ENCODE measurements at places on chromosomes 12 and 14.

DNA sequence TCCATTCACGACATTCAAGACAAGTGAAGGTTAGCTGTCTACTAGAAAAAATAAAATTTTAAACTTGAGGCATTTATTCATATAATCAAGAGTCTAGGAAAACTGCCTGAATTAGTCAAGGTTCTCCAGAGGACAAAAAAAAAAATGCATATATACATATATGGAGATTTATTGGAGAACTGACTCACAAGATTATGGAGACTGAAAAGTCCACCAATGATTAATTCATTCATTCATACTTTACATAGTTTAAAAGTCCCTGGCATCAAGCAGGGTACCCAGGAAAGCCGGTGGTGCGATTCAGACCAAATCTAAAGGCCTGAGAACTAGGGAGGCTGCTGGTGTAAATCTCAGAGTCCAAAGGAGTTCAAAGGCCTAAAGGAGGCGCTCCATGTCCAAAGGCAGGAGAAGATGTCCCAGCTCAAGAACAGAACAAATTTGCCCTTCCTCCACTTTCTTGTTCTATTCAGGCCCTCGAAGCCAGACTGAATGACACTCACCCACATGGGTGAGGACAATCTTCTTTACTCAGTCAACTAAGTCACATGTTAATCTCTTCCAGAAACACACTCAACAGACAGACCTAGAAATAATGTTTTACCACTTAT is 64.3 kb downstream of the ANKS1B start:
- DNase-seq = no peak

DNA sequence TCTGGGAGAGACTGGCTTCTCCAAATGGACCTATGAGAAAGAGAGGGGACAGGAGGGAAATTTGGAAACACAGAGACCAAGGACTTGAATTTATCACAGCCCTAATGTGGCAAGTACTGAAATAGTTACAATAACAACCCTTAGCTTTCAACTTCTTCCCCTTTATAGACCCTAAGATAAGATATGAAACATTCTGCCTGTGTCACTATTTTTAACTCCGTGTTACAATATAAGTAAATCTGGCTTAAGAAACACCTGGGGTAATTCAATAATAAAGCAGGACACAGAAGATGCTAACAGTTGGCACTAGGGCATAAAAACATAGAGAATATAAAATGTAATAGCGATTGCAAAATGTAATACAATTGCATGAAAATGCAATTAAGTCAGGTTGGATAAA is 216.4 kb downstream of the NOVA1 start:
- DNase-seq = no peak

GRCh38 chr14:60648249-60648933 is 886 bp downstream of the SIX1 start:
- DNase-seq = no peak

GRCh38 chr12:115191342-115191741 is 507.4 kb upstream of the TBX3 start:
- DNase-seq = no peak

GRCh38 chr12:43728117-43728516 is 30.5 kb downstream of the PUS7L start:
- DNase-seq = no peak

DNA sequence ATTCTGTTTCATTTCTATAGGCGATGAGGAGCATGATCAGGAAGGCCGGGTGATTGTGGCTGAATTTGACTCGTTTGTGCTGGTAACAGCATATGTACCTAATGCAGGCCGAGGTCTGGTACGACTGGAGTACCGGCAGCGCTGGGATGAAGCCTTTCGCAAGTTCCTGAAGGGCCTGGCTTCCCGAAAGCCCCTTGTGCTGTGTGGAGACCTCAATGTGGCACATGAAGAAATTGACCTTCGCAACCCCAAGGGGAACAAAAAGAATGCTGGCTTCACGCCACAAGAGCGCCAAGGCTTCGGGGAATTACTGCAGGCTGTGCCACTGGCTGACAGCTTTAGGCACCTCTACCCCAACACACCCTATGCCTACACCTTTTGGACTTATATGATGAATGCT is 1.9 kb downstream of the APEX1 start:
- DNase-seq = no peak

DNA sequence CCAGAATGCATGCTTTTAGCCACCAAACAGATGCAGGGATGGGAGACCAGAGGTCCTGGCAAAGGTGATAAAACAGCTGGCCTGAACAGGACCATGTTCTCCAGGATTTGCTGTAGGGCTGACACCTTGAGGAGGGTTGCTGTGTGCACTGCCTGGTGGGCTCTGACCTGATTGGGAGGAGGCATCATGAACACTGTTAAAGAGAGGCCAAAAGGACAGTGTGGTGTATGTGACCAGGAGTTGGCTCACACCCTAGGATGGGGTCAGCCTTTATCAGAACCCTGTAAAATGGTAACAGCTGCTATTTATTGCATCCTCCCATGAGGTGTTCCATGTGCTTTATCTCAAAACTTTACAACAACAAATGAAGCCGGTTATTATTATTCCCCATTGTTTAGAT is 8.8 kb downstream of the SYNDIG1L start:
- DNase-seq = no peak

DNA sequence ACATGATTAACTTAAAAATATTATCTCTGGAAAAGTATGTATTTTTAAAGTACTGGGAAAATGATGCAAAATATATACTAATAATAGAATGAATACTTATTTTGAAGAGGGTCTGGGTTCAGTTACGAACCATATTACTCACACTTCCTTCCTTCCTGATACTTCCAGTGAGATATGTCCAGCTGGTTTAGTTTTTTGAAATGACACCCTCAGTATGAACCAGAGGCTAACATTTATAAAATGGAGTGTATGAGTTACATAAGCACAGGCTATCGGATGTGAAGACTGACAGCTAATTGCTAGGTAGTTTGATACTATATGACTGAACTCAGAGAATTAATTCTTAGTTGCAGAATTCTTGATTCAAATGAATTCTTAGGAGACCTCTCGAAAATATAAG is 122.9 kb downstream of the OTOGL start:
- no peak for DNase-seq

GRCh38 chr14:102066041-102066451 is 20.8 kb downstream of the HSP90AA1 start:
- no peak for DNase-seq

GRCh38 chr14:101980700-101981099 is 16.3 kb downstream of the DYNC1H1 start:
- DNase-seq = no peak

DNA sequence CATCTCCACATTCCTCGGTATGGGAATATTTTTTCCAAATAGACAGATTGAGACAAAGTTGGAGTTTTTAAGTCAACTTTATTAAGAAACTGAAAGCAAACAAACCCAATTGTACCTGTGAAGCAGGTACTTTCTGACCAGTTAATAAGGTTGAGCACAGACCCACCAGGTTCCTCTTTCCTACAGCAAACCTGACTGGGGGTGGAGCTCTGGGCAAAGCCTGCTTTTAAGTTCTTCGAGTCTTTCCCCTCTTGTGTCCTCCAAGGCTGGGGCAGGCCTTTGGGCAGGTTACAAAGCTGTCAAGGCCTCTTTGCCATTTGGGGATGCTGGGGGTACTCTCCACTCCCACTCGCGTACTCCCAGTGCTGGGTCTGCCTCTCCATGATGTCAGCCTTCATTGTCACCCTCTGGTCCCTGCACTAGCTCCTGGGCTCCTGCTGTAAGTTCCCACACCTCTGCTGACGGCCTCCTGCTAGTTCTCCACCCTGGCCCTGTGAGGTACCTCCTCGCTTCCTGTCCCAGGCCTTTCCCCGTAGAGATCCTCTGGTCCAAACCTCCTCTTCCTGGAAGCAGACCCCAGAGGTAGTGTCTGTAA is 3.2 kb downstream of the KCNH3 start:
- no peak for DNase-seq

DNA sequence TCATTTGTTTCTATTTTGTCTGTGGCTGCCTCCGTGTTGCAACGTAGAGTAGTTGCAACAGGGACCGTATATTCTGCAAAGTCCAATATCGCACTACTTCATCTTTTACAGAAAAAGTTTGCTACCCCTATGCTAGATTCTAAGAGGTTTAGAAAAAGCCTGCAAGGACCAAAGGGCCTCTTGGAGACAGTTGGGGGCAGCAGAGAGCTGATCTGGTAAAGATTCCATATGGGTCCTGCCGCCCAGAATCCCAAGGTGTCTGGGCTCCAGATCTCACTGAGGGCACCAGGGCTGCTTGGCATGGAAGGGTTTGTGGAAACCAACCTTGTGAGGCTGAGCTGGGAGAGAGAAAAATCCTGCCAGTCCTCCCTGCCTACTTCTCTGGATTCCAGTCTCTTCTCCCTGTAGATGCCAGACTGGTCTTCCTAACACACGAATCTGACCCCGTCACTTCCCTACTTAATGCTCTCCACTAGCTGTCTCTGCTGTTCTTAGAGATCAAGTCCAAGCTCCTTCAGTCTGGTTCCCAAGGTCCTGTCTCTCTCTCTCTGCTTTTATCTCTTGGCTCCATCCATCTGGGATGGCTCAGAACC is 74.6 kb downstream of the GLRX5 start:
- DNase-seq = no peak

GRCh38 chr14:23052182-23052623 is 5.1 kb downstream of the CDH24 start:
- DNase-seq = no peak

GRCh38 chr12:25276199-25276937 is 25.6 kb upstream of the KRAS start:
- DNase-seq = no peak

DNA sequence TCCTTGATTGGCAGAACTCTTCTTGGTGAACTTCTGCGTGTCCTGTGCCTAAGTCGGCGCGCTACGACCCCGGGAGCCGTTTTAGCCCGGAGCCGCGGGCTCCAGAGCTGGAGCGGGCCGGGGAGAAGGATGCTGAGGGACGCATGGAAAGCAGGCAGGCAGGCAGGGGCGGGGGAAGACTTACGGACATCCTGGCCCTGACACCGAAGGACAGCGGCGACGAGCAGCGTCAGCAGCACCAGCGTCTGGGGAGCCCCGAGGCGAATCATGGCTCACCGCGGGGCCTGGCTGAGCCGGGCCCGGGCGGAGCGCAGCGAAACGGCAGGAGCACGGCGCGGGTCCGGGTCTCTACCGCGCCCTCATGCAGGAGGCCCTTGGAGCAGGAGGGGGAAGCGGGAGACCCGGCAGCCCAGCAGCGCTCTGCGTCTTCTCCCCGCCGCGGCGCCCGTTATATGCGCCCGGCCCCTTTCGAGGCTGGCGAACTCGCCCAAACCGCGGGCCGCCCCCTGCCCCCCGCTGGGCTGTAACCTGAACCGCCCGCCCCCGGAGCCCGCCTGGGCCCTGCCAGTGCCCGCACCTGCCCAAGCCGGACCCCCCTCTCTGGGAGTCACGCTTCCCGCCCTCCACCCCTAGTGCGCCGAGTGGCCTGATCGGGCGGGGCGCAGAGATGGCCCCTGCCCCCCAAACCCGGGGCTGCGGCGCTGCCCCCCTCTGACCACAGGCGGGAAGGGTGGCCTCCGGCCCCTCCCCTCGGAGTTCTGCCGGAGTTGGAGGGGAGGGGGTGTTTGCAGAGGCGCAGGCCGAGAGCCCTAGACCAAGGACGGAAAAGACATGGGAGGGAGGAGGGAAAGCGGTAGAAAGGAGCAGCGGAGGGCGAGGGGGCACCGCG is at the start of gene COL2A1:
Gene COL2A1 (minus strand): TSS at position 424 of the 889 bp plus-strand sequence. CDS start 155 bp downstream, at position 269.
- DNase-seq = peak; percentile 79

- peak; percentile 55 for DNase-seq
These were observed 87.8 kb upstream of the DYNC1H1 start for GRCh38 chr14:101876555-101876938.

- no peak for DNase-seq
These were observed 11.9 kb downstream of the DCTN2 start for GRCh38 chr12:57534991-57535543.

- no peak for DNase-seq
These were observed 10.5 kb downstream of the CINP start for GRCh38 chr14:102352213-102352612.

DNA sequence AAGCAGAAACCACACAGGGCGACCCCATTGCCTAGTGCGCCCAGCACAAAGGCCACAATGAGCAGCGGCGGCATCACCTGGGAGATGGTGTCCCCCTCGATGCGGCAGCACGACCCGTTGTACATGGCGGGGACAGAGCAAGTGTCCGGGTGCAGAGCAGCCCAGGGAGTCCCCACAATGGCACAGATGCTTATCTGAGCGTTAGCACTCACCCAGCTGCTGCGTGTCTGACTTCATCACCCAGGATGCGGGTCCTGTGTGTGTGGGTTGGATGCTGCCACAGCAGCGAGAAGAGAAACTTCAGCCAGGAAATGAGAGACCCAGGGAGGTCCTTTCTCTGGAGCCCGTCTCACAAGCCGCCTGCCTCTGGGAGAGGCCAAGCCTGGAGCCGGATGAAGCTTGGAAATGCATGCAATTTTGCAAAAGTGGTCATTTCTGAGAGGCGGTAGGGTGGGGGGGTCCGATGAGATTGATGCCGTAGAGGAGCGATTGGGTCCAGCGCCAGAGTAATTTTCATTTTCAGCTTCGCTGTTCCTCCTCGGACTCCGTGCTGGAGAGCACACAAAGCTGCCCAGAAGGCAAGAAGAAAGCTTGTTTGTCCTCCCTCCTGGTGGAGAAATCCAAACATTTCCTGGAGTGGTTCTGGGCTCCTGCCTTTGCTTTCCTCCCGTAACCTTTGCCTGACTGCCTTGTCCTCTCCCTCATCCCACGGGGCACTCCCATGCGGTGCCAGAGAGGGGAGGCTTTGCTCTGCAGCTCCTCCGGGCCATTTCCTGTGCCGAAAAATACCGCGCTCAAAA is at the start of gene HCAR1:
Gene HCAR1 (minus strand): TSS at position 630 of the 800 bp plus-strand sequence. CDS start 505 bp downstream, at position 125.
- no peak for DNase-seq

Measured in CMK (cell line).